ENCODE measurements at places on chromosomes 1 and 21.
A peak's percentile ranks its signal among the peaks of the same experiment; 100 is the strongest.

- no peak for DNase-seq
Observed at GRCh38 chr1:78950826-78951225, 55.7 kb downstream of the ADGRL4 start.

- DNase-seq = no peak
Observed at GRCh38 chr1:65289449-65289848, 19.9 kb upstream of the DNAJC6 start.

DNA sequence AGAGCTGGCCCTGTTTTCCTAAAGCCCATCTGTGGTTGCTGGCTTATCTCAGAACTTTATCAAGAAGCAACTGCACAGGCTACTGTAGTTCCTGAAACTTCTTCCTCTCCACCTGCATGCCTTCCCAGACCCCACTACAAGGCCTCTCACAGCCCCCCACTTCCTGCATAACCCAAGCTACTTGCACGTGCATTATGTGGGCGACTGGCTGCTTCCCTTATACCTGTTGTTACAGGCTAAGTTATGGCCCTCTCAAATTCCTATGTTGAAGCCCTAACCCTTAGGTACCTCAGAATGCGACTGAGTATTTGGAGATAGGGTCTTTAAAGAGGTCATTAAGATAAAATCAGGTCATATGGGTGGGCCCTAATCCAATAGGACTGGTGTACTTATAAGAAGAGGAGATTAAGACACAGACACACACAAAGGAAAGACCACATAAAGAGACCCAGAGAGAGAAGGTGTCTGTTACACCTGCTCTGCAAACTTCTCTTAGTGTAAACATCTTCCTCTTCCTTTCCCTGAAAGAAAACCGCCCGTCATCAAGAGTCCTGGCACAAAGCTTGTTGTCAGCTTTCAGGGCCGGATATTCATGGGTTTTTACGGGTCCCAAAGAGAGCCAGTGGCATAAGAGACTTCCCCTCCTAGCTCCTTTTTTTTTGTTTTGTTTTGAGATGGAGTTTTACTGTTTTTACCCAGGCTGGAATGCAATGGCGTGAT is 5.1 kb downstream of the ZNF496 start:
- DNase-seq = no peak

DNA sequence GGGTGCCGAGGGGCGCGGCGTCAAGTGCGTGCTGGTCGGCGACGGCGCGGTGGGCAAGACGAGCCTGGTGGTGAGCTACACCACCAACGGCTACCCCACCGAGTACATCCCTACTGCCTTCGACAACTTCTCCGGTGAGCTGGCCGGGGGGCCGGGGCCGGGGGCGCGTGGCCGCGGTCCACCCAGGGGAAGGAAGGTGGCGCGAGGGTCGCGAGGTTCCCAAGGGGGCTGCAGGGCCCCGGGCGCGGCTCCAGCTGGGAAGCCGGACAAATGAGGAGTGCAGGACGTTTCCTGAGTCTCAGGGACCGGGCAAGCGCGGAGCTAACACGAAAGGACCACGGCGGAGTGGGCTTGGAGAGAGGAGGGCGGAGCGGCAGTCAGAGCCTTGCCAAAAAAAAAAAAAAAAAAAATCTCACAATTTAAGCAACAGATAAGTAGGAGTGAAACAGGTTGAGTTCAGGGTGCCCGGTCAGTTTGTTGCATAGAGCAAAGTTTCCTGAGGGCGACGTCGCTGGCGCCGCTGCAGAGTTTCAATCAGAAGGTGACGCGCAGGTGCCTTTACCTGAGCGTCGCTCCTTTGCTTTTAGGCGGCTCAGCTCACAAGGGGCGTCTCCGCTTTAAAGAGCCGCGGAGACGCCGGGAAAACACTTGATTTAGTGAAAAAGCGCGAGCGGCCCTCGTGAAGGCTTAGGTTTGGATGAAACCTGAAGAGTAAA is 750 bp downstream of the RHOU start:
- peak; percentile 54 for DNase-seq

- DNase-seq = no peak
Observed at GRCh38 chr1:31637915-31638673, 6.6 kb downstream of the PEF1 start.

- DNase-seq = no peak
Observed at GRCh38 chr1:202249846-202250245, 56.2 kb downstream of the LGR6 start.

- no peak for DNase-seq
Observed at GRCh38 chr1:34549199-34549598, 205.6 kb upstream of the GJB5 start.

GRCh38 chr21:44713130-44713529 is 1.8 kb upstream of the TSPEAR start:
- peak; percentile 6 for DNase-seq

GRCh38 chr1:36269408-36269838 is 36.7 kb upstream of the SH3D21 start:
- DNase-seq = no peak

- no peak for DNase-seq
Observed at GRCh38 chr21:17032141-17032655, 480.6 kb upstream of the CXADR start.

DNA sequence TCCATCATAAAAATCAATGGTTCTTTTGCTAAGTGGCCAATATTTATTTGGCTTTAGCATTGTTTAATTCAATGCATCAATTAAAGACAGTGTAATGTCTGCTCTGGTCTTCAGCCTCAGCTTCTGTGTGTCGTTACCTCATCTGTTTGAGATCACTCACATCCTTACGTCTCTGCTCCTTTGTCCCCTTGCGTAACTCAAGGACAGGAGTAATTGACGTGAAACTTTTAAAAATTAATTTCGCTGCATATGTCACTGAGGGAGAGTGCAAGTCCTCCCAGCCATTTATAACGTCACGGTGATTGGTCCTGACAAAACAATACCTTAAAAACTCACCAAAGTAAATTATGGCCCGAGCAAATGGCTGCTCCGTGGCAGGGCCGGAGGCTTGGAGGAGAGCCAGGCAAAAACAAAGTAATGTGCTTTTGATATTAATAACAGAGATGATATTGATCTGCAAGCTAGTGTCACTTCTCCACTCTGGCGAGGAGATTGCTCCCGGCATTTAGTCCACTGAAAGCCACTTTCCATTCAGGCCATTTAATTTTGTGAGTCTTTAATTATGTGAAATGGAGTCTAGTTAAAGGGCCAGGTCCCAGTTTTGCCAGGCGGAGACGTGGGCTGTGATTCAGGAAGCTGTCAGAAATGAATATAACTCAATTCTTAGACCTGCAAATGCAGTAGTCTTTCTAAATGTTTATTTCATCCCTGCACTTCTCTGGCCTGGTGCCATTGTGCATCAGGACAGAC is 150.9 kb upstream of the POU3F1 start:
- DNase-seq = no peak

- DNase-seq = no peak
Observed at GRCh38 chr1:210218047-210218446, 14.5 kb upstream of the SERTAD4 start.

DNA sequence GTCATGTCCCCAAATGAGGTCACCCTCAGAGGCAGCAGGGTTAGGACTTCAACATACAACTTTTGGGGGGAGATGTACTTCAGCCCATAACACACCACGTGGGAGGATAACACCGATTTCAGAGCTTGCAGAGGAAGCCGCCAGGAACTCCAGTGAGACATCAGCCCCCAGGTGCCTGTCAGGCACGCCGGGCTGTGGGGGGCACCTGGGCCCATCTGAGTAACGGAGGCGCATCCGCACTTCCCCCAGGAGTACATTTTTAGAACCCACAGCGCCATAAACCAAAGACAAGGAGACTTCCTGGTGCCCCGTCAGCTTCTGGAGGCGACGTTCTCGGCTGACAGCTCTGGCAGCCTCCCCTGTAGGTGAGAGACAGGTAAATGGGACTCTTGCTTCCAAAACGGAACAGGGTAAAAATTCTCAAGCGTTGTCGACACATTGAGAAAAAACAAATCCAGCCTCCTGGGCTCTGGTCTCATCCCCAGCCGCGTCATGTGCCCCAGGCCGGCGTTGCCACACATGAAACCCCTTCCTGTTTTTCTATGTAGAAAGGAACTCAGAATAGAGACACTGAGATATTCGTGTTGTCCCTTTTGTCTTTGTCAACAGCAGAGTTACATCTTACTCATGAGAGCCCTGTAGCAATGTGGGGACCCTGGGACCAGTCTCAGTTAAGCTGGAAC is 93.3 kb downstream of the PDE9A start:
- DNase-seq = peak; percentile 44

DNA sequence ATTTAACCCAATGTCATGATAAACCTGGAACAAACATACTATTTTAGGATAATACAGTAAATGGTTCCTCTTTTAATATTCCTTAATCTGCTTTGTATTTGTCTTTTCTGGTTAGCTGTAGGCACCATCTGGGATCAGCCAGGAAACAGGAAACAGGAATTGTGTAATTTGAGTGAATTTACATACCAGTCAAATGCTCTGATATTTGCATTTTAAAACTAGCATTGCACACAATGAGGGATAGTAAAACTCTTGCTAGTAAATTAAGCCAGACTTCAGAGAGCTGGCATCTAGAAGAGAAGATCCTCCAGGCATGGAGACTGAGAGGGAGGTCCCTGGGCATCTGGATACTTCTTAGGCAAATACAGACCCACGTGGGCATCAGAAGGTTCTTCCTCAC is 103.5 kb downstream of the HMCN1 start:
- DNase-seq = no peak

GRCh38 chr21:23308741-23309140 is 2298.5 kb downstream of the MRPL39 start:
- no peak for DNase-seq

DNA sequence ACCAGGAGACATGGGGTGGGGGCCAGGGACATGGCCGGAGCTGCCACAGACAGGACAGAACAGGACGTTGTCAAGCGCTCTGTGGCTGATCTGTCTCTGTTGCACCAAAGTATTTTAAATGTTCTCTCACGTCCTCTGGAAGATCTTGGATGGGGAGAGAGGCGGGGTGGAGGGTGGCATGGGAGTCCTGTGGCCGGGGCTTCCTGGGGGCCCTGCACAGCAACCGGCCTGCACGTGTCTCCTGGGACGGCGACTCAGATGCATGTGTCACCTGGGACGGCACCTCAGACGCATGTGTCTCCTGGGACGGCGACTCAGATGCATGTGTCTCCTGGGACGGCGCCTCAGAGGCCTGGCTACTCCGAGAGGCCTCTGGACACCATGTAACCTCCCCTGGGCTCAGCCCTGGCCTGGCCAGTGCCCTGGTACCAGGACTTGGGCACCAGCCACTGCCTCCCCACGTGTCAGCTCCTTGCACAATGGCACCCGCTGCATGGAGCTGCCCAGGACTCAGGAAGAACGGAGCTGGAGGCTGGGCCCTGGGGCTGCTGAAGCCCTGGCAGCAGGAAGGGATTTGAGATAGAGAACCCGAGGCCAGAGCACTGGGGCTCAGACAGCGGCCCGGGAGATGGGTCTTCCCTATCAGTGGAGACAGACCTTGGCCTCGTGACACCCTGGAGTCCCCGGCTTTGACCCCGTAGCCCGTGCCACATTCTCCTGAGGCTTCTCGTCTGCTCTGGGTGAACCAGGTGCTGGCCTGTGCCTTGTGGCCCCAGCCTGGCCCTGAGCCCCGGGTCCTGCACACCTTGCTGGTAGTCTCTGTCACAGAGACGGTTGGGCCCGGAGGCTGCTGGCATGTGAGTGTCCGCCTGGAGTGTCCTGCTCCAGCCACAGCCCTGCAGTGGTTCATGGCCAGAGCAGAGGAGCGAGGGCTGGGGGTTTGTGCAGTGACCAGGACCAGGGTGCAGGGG is 14.7 kb upstream of the SLC19A1 start:
- DNase-seq = peak; percentile 34

Measured in femur (tissue), 1 donor.